ENCODE measurements at places on chromosomes 5 and 9.
A peak's percentile ranks its signal among the peaks of the same experiment; 100 is the strongest.

- DNase-seq, result no peak
These were observed 10.8 kb downstream of the RIOK2 start for GRCh38 chr5:97172227-97172626.

- peak; percentile 2 for DNase-seq
These were observed 18.4 kb downstream of the OGN start for GRCh38 chr9:92385953-92386352.

GRCh38 chr5:79843450-79844388, 147.3 kb downstream of the MTX3 start:
- no peak for DNase-seq

DNA sequence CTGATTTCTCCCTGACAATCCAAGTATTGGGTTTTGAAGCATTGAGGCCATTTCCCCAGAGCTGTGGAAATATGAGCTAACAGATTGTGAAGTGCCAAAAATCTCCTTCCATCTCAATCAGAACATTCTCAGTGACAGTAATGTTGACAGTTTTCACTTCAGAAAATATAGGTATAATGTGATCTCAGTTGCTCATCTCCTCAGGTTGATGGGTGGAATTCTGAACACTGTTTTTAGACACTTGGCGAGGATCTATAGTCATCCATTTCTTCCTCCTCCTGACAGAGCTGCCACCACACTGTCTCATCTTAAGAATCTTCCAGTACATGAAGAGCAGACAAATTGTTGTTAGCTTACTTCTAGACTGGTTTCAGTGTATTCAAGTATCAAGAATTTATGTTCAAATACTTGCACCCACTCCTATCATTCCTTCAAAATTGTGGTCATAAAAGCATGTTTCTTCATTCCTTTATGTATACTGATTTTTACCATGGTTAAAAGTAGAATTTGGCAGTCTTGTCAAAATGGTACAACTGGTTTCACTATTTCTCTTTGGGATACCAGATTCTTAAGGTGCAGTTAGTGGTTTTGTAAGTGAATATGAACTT, 199.7 kb upstream of the TLE4 start:
- no peak for DNase-seq

GRCh38 chr5:73997960-73998359, 372.0 kb downstream of the ARHGEF28 start:
- no peak for DNase-seq

DNA sequence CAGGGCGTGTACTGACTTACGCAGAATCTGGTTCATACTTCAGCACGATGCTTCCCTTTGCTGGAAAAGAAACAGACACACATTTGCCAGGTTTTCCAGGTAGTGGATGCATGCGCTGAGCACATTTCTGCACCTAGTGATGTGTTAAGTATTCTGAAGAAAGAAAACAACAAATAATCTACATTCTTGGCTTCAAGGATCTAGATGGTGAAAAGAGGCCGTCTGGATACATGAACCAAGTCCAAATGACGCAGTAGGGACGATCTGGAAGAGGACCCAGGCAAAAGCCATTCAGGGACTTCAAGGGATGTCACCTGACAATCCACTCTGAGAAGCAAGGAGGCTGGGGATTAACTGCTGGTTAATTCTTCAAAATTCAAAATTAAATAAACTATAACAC, 30.4 kb downstream of the NSUN2 start:
- no peak for DNase-seq

DNA sequence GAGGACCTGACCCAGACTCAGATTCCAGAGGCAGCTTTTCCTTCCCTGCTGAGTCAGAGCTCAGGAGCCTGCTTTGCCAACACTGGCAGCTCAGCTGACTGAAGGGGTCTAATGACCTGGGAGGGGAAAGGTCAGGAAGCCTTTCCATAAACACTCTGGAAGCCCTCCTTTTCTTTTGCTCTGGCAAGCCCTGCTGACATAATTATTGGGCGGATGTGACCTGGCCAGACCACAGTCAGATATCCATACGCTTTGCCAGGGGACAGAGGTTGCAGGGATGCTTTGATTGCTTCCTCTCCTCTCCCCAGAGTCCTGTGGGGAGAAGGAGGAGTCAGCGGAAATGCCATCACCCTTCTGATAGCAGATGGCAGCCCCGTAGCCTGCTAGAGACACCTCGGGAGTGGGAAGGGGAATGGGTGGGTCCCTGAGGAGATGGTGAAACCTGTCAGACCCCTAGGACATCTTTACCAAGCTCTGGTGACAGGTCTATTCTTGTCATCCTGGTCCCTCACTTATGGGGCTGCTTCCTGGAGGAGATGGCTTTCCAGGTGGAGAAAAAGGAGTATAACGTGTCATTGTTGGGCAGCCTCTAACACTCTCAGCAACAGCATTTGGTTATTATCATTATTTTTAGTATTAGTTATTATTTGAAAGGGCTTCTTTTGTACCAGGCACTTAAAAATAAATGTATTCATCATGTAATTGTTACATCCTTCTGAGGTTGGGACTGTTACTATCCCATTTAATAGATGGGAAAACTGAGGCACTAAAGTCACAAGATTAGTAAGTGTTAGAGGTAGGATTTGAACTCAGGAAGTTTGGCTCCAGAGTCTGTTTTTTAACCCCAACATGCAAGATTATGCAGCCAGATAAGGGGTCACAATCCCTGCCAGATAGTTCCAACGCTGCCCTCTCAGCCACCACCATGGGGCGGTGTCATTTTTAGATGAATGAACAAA, 11.6 kb downstream of the COL27A1 start:
- no peak for DNase-seq

GRCh38 chr9:115117999-115118878, at the start of gene TNC:
TSS of gene TNC (minus strand) at chr9:115118157. CDS start at chr9:115091018, 27,139 bp downstream.
- no peak for DNase-seq

DNA sequence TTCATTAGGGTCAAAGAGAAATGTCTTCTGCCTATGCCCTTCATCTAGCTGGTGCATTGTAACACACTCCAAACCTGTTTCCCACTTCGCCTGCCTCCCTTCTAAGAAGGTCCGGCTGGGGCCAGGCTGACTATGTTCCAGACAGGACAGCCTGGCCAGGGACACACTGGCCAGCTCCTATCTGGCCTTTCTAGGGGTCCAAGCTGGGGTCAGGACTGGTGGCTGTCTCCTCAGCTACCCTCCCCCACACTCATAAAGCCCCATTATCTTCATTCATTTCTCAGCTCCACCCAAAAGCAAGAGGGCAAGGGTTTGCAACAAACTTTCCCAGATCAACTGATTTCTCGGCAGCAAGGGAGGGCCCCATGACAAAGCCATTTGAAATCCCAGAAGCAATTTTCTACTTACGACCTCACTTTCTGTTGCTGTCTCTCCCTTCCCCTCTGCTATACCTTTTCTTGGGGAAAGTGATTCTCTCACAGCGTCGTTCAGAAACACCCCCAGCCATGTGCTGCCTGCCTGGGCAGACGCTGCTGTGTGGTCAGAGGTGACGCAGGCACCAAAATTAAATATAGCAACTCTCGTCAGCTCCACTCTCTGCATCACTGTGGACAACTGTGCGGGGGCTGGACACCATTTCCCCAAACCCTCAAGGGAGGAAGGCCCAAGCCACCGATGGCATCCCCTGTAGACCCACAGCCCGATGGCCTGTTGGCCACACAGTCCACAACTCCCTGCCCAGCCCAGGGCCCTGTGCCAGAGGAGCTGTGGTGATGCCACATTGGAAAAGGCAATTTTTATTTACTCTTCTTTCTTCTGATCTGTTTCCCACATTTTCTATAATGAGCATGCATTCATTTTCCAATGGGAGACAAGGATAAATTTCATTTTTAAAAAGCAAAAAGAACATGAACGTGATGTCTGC, 6.1 kb downstream of the IL13 start:
- DNase-seq, result no peak
